Cardiac septum (tissue), 1 donor: ENCODE measurements at places on chromosomes 2 and 18. TPM values are rescaled to one million over a fixed set of nuclear protein-coding genes. Genes with fewer than 3 reads are reported as not detected.

GRCh38 chr2:86758405-86758804, 32.3 kb downstream of the CD8A start:
- no peak for DNase-seq

DNA sequence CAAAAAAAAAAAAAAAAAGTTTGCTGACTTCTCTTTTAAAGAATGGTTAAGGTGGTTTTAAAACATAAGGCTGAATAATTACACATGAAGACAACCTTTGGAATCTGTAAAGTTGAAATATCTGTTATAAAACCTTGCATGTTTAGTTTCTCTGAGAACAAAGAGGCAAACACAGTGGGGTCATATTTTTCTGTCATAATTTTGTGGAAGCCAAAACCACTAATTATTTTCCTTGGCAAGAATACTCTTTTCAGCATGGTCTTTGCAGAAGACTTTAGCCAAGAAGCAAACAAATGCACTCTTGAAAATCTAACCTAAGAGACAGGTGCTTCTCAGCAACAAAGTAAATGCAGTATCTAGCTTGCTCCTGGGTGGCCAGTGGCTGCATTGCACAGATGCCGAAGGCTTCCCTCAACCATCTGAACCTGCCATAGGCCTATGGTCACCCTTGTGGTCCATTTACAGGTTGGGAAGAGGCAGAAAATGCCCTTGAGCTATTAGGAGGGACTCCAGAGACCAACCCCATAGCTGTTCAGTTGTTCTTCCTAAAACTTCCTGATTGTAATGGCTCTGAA, 44.8 kb downstream of the ZAP70 start:
- DNase-seq = no peak

- DNase-seq = no peak
Measured at GRCh38 chr2:65377556-65378192, 54.7 kb downstream of the SPRED2 start.

DNA sequence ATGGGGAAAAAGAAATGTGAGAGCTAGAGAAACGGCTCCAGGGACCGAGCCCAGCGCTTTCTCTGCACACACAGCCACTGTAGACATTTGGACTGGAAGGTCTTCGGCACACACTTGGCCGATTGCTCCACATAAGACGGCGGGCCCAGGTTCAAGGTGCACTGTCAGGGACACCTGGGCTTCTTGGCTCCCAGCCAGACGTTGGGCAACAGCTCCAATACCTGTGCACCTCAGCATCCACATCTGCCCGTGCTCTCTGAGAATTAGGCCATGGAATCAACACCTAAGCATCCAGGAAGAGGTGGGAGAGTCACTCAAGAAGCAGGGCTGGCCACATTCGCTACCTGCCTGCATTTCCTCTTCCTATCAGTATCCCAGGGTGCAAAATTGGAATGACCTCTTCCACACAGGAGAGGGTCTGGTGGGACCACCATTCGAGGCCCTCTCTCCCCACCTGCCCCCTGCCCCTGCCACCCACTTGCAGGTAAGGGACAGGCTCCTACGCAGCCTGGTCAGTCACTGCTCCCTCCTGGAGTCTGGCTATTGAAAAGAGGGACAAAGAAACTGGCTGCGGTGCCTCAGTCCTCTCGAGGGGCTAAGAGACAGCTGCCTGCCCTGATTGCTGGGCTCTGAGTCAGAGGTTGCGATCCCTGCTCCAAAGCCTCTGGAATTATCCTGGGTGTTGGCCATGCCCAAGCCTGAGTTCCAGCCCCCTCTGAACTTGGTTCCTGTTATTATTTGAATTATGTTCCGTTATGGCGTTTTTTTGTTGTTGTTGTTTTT, 40.1 kb upstream of the TAF1B start:
- DNase-seq = no peak

DNA sequence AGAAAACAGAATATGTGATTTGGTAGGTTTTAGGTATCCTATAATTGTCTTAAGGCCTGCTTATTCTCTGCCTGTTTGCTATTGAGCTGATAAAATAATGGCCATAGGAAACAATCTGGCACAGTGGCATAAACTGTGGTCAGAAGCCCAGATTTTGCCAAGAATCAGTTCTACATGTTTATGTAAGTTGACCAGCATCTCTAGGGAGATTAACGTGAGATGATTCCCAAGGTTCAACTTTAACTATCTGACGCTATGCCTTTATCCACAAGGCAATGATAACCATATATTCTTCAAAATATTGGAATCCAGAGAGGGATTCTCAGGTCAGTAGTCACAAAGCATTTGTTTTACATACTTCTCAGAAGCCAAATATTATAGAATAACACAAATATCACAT, 25.6 kb downstream of the AP1S3 start:
- no peak for DNase-seq

- DNase-seq = no peak
Measured at GRCh38 chr2:237090906-237091305, 5.2 kb downstream of the COPS8 start.

DNA sequence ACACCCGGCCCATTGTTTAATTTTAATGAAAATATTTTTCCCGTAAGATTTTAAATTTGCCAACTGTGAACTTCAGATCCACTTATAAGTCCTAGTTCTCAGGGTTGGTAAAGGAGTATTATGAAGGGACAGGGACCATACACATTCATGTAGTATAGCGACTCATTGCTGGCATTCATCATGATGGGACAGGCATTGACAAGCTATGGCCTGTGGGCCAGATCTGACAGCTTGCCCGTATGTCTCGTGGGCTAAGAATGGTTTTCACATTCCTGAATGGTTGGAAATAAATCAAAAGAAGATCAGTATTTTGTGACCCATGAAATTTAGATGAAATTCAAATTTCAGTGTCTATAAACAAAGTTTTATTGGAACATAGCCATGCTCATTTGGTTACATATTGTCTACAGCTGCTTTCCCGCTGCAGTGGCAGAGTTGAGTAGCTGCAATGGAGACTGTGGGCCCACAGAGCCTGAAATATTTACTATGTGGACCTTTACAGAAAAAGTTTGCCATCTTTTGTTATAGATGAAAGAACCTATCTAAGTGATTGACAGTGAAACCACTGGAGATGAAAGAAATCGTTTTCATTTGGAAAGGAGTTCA, 4.1 kb downstream of the RAPGEF4 start:
- no peak for DNase-seq

- no peak for DNase-seq
Measured at GRCh38 chr2:220665108-220665471, 907.0 kb downstream of the EPHA4 start.

DNA sequence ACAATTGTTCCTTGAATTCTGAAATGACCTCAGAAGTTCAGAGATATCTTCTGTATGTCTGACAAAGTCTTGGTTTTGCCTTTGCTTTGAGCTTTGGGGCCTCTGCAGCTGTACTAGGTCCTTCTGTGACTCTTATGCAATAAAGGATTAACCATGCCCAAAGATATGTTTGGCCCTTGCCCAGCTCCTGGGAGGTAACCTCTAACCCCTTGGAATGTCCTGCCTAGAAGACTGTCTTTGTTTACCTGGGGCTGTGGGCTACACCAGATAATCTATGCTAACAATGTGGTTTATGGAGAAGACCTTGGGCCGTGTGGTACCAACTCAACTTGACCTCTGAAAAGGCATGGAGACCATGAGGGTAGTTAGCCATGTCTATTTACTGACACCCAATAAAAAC, 140.9 kb upstream of the CAPN13 start:
- no peak for DNase-seq

- no peak for DNase-seq
Measured at GRCh38 chr18:58183226-58183625, 139.2 kb downstream of the NEDD4L start.

GRCh38 chr18:63293935-63294334, 25.6 kb downstream of the BCL2 start:
- no peak for DNase-seq

- peak; percentile 75 for DNase-seq
Measured at GRCh38 chr2:160956243-160956802, 203.9 kb upstream of the TANK start.

- no peak for DNase-seq
Measured at GRCh38 chr18:59795882-59796281, 98.7 kb upstream of the CCBE1 start.

- DNase-seq = no peak
Measured at GRCh38 chr2:27721335-27721734, 50.2 kb upstream of the MRPL33 start.

DNA sequence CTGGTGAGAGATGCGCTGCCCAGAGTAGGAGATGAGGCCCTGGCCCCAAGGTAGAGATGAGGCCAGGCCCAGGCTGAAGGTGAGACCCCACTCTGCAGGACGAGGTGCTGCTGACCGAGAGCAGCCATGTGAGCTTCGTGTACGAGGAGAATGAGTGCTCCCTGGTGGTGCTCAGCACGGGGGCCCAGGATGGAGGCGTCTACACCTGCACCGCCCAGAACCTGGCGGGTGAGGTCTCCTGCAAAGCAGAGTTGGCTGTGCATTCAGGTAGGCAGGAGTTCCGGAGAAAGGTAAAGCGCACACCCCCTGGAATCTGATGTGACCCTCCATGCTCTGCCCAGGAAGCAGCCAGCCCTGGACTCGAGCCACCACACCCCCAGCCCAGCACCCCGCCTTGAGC, 21.5 kb upstream of the GMPPA start:
- no peak for DNase-seq

- DNase-seq = no peak
Measured at GRCh38 chr2:241399941-241400922, 44.1 kb downstream of the FARP2 start.

GRCh38 chr2:164014068-164014731, 278.4 kb upstream of the FIGN start:
- DNase-seq = no peak

- peak; percentile 79 for DNase-seq
Measured at GRCh38 chr2:168456521-168457189, 583 bp downstream of the CERS6 start.

- DNase-seq = peak; percentile 84
Measured at GRCh38 chr18:31685097-31686082, 1.0 kb upstream of the B4GALT6 start.

- DNase-seq = no peak
Measured at GRCh38 chr2:139544186-139544851, 764.1 kb upstream of the NXPH2 start.

DNA sequence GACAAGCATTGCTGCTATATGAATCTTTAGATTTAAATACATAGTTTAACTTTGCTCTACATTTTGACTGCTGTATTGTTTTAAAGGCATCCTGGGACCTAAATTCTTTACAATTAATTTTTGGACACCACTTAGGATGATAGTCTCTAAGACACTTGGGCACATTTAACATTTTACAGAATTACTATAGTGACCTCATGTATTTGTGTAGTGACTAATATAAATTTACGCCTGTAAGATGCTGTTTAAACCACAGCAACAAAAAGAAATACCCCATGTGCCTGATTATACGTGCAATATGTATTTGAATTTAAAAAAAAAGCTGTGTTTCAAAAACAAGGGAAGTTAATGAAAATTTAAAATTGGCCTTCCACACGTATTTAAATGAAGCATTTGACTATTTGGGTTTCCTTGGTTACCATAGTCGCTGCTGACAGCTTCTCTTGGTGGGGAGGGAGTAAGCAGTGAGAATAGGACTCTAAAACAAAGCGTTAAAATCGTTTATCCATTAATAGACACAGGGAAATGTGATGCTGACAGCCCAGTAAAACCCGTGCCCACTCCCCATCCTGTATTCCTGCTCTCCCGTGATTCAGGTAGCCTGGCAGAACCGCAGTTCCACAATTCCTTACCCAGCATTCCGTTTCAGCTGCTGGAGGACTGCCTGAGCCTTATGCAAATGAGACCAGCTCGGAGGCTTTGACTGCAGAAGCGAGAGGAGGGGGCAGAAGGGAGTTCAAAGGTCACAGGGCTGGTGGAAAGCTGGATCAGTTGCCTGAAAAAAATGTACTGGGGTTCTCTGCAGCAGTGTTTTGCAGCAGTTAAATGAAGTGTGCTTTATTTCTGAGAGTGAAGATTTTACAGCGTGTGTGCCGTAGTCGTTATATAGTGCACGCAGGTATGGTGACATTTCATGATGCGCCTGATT, 104.3 kb downstream of the CSRNP3 start:
- DNase-seq = no peak

DNA sequence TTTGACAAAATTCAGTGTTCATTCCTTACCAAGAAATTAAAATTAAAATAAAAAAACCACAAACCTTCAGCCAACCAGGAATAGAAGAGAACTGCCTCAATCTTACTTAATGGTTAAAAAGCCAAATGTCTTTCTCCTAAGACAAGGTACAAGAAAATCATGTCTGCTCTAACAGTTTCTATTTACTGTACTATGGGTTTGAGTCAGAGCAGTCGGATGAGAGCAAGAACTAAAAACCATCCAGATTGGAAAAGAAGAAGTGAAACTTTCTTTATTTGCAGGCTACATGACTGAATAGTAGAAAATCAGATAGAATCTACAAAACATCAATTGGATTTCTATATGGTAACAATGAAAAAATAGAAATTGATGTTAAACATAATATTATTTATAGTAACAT, 555.5 kb upstream of the TNP1 start:
- DNase-seq = no peak

MFSD2B gene
- not detected for total RNA-seq

ENOSF1 gene
- total RNA-seq = 26.8 TPM

RBKS gene
- 3.9 TPM for total RNA-seq

SCYGR4 gene
- total RNA-seq = not detected

TEX44 gene
- total RNA-seq = not detected

SLC4A3 gene
- total RNA-seq = 396 TPM
